Left lung (tissue), 14 donors: ENCODE measurements at places on chromosomes 12 and 14. TPM values are rescaled to one million over a fixed set of nuclear protein-coding genes. Genes with fewer than 3 reads are reported as not detected.

DNA sequence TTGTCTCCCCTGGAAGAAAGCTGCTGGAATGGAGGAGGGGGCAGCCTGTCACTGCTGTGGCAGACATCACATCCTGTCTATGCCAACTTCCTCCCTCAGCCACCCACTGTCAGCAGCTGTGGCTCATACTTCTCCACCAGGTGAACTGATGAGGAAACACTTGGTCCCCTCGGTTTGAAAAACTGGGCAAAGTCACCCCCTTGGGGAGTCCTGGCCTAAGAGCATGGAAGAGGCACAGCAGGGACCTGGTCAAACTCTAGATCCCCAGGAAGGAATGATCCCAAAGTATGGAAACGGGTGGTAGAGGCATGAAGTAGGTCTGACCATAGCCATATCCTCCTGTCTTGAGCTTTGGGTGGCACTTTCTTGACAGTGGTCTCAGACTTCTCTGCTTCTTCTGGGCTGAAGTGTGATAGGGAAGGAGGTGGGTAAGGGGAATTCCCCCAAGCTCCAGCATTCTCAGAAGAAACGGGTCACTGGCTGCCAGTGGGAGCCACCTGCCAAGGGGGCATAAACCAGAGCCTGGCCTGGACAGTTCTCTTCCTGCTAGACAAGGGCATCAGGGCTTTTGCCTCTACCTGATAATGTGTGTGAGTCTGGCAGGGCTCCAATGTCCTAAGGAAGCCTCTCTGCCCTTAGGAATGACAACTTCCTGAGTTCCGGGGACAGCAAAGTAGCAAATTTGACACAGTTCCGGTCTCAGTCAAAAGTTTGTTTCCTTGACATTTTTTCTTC lies 36.0 kb downstream of the FMNL3 start:
- H3K27ac ChIP-seq = peak overlapping the region; percentile 80
- no peak overlapping the region for H3K4me3 ChIP-seq
- H3K4me1 ChIP-seq = peaks cover 86% of the 10 kb centered on the region
- no peaks in the 10 kb centered on the region for H3K27me3 ChIP-seq

DNA sequence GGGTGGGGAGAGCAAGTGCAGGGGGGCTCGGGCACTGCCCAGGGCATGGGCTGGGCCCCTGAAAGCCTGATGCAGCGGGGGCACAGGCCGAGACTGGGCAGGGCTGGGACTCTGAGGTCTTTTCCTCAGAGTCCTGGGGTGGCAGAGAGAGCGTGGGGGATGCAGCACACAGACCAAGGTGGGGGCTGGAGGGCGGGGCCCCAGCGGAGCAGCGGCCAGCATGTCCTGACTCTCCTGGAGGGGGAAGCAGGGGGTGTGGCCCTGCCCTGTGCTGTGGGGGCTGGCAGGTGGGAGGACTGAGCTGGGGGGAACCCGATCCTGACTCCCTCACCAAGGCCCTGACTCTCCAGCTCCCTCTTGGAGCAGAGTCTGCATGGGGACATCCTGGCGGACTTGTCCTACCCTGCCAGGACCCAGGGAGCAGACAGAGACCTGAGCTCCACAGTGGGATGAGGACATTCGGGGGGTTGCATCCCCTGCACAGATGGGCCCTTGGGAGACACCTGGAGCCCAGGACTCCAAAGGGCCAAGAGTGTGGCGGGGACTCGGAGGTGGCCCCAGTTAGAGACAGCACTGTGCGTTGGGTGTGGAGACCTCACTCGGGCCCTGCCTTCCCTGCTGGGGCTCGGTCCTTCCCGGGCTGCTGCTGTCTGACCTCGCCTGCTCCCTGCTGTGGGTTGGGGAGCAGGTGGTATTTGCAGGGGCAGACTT lies 326.1 kb downstream of the TMEM121 start:
- no peaks in the 10 kb centered on the region for H3K36me3 ChIP-seq
- no peaks in the 10 kb centered on the region for H3K27me3 ChIP-seq
- no peak for DNase-seq
- no peak overlapping the region for H3K4me3 ChIP-seq

SOCS4 gene
- total RNA-seq = 20.7 TPM

MGP gene
- 789 TPM for total RNA-seq
